GM23338 (cell line): ENCODE measurements at places on chromosomes 12 and 14. TPM values are rescaled to one million over a fixed set of nuclear protein-coding genes. Genes with fewer than 3 reads are reported as not detected.

- H3K36me3 ChIP-seq: no peaks in the 10 kb centered on the region
- H3K27me3 ChIP-seq: no peaks in the 10 kb centered on the region
- no peaks in the 10 kb centered on the region for H3K4me1 ChIP-seq
- DNase-seq: no peak
- no peak overlapping the region for H3K27ac ChIP-seq
- no peak overlapping the region for H3K4me3 ChIP-seq
These were observed 12.9 kb upstream of the ASPG start for GRCh38 chr14:104072586-104072985.

DNA sequence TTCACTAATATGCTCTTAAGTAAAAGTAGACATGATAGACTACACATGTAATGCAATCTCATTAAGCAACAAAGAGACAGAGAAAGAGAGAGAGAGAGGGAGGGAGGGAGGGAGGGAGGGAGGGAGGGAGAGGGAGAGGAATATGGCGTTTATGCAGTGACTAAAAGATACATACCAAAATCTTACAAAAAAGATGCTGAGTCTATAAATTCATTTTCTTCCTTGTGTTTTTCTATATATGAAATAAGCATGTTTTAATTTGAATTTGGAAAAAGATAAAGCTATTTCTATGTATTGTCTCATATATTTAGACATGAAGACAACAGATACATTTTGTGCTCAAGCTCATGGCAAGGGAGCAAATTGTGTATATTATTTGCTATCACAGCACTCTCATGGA is 44.1 kb downstream of the LRFN5 start:
- H3K4me3 ChIP-seq: no peak overlapping the region
- H3K36me3 ChIP-seq: no peaks in the 10 kb centered on the region
- H3K4me1 ChIP-seq: no peaks in the 10 kb centered on the region
- H3K27ac ChIP-seq: no peak overlapping the region
- H3K27me3 ChIP-seq: no peaks in the 10 kb centered on the region

DNA sequence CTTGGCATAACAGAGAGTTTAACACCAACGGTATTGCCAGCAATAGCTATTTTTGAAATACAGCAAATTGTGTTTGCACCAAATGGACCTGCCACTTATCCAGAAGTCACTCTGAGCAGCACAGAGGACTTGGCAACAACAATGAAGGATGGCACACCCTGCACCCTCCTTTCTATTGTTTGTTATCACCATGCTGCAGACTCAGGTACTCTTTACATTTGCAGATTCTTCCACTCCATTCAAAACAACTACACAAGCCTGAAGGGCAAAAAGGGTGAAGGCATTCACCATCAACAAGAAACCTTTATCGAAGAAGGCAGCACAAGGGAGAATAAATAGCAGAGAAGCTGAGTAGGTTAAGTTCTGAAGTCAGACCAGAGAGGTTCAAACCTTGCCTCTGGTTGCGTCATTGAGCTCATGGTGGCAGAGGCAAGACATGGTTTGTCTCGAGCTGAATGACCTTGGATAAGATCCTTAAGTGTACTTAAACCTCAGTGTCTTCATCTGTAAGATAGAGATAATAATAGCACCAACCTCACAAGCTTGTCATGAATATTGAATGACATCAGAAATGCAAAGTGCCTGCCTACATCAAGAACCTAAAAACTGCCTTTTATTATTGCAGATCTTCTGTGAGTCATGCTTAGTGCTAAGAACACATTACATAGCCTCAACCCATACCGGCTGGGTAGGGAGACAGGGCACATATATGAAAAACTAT is 1.4 kb upstream of the ACSM4 start:
- H3K4me1 ChIP-seq: peaks cover 15% of the 10 kb centered on the region; the same call in 1 of the 2 replicates
- no peak overlapping the region for H3K4me3 ChIP-seq
- H3K36me3 ChIP-seq: no peaks in the 10 kb centered on the region
- DNase-seq: no peak

- no peaks in the 10 kb centered on the region for H3K36me3 ChIP-seq
- no peak for DNase-seq
- H3K27ac ChIP-seq: no peak overlapping the region
These were observed 993.9 kb downstream of the GALC start for GRCh38 chr14:86999036-86999435.

DNA sequence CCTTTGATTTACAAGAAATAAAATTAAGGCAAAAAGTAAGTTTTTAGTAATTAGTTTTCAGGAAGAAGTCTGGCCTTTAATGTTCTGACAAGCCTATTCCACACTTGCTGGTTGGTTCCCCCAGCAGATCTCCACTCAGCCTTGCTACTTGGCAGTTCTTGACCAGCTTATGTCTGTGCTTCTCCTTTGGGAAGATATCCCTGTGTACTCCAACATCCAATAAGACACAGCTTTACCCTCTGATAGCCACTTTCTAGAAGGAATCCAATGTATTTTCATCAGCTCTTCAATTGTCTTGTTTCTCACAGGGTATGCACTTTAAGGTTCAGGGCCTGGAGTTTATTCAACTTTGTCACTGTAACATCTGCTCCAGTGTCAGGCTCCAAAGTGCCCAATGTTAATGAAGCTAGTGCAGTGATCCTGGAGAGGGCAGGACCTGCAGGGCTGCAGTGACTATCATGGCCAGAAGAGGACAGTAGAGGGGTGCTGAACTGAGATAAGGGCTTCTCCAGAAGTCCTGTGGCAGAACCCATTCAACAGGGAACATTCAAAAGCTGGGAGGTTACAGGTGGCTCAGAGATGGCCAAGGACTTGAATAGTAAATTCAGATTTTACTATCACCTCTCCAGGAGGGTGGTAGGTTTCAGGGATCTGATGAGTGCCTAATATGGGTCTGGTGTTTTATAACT is 22.9 kb downstream of the JKAMP start:
- no peak overlapping the region for H3K27ac ChIP-seq
- no peak overlapping the region for H3K4me3 ChIP-seq

DNA sequence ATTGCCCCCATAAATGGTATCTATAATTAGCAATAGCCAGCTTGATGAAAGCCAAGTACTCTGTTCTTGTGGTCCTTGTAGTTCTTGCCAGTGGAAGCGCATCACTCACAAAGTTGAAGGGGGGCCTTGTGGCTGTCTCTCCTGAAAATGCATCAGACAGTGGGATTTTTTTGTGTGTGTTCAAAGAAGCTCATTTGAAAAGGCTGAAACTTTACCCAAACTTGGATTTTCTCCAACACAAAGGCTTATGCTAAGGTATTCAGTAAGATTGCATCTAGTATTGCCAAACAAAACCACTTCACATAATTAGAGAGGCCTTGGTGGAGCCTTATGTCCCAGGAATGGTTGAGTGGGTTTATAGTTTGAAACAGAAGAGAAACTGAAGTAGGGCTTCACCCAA is 216.7 kb upstream of the TMTC1 start:
- H3K4me3 ChIP-seq: no peak overlapping the region
- DNase-seq: no peak
- no peaks in the 10 kb centered on the region for H3K4me1 ChIP-seq

DNA sequence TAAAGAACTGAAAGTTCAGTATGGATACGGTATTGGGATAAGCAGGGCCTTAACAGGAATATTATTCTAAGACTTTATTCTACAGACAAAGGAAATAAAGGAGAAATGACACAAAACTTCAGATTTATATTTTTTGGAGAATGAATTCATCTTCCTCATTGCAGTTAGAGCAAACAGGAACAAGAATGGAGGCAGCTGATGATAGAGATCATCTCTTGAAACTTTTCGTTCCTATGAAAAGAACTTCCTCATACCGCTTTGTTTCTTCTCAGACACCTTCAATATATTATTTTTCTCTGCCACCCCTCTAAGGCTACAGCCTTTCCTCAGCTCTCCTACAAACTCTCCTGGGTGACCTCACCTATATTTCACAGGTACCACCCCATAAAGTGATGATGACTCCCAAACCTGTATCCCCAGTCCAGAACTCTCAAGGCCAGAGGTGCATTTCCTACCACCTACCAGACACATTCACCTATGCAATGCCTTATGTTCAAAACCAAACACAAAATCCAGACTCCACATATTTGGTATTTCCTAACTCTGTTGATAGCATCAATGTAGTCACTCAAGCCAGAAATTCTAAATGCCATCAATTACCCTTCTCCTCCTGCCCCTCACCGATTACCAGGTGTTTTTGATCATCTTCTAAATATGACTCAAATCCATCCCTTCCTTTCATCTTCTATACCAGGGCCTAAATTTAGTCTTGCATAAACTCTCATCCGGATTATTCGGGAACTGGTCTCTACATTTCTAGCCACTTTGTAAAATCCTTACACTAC is 7.4 kb downstream of the MAP4K5 start:
- H3K4me3 ChIP-seq: no peak overlapping the region
- no peaks in the 10 kb centered on the region for H3K36me3 ChIP-seq
- no peaks in the 10 kb centered on the region for H3K27me3 ChIP-seq

RERG gene
- total RNA-seq: 1.5 and 3.5 TPM in 2 replicates

DNA sequence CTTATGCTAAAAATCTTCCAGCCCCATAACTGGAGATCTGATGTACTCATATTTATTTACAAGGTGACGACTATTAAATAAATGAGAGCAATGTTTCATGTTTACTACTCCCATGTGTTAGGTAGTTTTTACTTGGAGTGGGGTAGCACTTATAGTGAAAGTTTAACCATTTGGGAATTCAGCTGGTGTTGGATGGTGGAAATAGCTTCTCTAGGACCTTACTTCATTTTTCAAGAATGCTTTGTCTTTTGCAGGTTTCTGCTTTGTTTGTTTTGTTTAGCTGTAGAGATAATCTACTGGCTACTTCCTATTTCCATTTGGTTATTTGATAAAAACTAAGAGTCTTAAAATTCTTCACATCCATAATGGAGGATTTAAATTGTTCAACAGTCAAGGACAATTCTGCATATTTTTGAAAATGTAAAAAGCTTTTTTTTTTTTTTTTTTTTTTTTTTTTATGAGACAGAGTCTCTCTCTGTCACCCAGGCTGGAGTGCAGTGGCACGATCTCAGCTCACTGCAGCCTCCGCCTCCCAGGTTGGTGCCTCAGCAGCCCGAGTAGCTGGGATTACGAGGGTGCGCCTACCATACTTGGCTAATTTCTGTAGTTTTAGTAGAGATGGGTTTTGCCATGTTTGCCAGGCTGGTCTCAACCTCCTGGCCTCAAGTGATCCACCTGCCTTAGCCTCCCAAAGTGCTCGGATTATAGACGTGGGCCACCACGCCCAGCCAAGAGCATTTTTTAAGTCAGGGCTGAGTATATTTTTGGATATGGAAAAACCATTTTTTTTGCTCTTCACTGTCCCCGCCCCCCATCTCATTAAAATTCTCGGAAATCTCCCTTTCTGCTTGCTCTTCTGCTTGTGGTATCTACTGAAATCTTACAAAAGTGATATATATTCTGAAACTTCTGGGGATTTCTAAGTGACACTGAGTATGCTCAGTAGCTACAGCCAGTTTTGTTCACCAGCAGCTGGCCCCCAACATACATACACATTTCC is 1.4 kb upstream of the ABCD2 start:
- DNase-seq: no peak
- H3K27ac ChIP-seq: no peak overlapping the region
- H3K4me1 ChIP-seq: no peaks in the 10 kb centered on the region
- peak overlapping the region; percentile 56 for H3K4me3 ChIP-seq
- H3K27me3 ChIP-seq: no peaks in the 10 kb centered on the region
- no peaks in the 10 kb centered on the region for H3K36me3 ChIP-seq

KRT3 gene
- not detected in 2 replicates for total RNA-seq

DNA sequence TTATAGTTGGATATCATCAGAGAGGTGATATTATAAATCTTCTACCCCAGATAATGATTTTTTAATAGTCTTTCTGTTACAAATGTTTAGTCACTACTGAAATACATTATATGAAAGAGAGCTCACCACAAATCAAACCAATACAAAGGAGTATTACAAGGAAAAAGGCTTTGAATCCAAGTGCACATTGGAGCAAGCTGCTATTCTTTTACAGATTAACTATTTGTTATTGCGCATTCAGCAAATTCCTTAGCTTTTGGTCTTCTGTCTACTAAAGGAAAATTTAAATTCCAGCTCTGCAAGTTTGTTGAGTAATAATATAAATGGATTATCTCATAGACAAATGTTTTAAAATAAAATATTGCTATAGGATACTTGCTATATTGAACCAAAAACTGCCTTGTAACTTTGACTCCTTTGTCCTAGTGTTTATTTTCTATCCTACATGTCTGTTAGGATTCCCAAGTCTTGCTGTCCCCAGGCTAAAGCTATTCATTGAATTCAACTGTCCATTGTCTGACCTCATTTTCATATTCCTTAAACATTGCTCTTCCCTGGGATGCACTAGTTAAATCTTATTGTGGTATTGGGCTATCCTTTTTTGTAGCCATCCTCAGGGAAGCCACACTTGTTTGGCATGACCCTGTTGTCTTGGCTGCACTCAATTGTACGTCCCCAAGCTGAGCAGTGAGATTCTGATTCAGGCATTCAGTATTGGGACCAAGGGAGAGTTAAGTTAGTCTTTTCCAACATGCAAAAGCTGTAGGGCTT is 41.5 kb downstream of the PDE3A start:
- no peak overlapping the region for H3K4me3 ChIP-seq
- H3K27ac ChIP-seq: peak overlapping the region; percentile 13
- H3K27me3 ChIP-seq: no peaks in the 10 kb centered on the region
- peaks cover 50% of the 10 kb centered on the region for H3K4me1 ChIP-seq
- no peak for DNase-seq

DNA sequence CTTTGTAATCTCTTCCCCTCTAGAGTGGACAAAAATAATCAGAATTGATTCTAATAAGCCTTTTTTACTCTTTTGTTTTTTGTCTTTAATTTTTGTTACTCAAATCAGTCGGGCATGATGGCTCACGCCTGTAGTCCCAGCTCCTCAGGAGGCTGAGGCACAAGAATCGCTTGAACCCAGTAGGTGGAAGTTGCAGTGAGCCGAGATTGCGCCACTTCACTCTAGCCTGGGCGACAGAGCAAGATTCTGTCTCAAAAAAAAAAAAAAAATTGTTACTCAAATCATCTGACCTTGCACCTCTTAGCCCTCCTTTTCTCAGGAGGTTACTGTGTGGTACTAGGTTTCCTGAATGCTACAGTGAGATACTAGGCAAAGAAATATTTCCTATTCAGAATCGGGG is 280.6 kb downstream of the PDZRN4 start:
- no peak overlapping the region for H3K4me3 ChIP-seq
- H3K36me3 ChIP-seq: no peaks in the 10 kb centered on the region
- H3K27me3 ChIP-seq: no peaks in the 10 kb centered on the region
- DNase-seq: no peak

DNA sequence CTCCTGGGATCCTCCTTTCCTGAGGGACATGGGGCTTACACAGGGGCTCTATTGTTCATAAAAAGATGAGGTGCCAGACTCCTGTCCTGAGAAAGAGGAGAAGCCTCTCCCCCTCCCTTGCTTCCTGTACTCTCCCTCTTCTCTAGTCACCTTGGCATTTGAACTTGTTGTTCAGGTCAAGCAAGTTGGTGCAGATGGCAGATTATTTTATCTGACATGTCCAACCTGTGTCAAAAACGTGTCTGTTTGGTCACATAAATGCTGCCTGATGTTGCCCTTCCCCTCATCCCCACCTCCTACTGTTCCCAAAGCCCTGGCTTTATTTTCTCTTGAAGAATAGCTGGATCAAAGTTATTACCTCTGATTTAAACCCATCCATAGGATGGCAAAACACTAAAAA is 154.8 kb downstream of the TMX1 start:
- no peak overlapping the region for H3K27ac ChIP-seq
- H3K4me1 ChIP-seq: peaks cover 15% of the 10 kb centered on the region
- no peak overlapping the region for H3K4me3 ChIP-seq
- H3K27me3 ChIP-seq: no peaks in the 10 kb centered on the region
